ENCODE measurements at places on chromosomes 1 and 21.

DNA sequence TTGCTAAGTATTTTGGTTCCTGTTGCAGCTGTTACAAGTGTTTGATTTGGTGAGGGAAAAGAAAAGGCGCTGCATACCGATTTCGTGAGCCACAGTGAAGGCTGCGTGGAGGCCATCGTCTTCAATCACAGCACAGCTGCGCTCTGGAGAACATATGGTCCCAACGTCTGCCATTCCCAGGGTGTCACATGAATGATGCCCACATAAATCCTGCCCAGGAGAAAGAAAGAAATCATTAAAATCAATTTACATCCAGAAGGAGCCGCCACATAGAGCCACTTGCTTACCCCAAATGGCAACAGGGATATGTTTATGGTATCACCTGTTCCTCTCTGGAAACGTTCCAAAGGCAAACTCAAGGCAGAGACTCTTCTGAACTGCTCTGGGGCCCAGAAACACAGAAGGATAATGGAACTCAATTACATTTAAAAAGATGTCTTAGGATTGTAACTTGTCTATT lies 12.2 kb downstream of the ADAMTS5 start:
- no peak for DNase-seq

DNA sequence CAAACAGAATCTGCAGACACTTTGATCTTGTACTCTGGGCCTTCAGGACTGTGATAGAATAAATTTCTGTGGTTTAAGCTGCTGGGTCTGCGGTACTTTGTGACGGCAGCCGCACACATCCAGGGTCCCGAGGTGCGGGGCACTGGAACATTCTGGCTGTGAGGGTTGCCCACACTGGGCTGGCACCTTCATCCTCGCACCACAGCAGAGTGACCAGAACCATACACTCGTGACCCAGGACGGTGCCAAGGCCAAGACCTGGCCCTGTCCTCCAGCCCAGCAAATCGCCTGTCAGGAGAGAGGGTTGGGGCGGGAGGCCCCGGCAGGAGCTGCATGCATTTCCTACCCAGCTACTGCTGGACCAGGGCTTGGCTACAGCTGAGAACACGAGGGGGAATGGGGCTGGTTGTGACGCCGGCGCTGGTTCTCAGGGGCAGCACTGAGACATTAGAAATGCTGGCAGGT lies 2.6 kb upstream of the FTCD start:
- DNase-seq, result no peak

- no peak for DNase-seq
Measured at GRCh38 chr1:110800079-110800478, 72.9 kb upstream of the CD53 start.

DNA sequence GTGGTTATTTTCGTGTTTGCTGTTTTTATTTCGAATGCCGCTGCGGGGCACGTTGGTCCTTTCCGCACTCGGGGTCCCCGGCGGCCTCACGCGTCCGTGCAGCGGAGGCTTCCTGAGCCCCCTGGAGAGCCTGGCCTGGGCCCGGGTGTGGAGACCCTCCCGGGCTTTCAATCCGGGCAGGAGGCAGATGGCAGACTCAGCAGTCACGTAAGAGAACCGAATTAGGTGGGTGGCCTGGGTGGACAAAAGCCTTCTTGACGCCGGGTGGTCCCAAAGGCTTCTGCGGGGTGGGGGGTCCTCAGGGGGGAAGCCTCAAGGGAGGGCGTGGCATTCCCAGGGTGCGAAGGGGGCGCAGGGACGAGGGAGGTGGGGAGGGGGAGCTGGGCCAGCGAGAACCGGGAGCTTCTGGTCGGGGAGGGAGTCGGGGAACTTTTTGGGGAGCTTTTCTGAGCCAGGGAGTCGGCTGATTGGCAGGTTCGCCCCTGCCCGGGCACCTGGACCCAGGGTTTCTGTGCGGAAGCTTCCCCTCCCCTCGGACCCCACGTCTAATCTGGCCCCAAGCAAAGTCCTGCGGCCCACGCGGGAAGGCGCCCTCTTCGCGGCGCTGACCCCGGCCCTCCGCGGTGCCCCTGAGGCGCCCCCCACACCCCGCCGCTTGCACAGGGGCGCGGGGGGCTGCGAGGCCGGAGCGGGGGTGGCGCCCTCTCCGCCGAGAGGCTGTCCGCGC lies 1.3 kb upstream of the HES4 start:
- DNase-seq, result no peak

DNA sequence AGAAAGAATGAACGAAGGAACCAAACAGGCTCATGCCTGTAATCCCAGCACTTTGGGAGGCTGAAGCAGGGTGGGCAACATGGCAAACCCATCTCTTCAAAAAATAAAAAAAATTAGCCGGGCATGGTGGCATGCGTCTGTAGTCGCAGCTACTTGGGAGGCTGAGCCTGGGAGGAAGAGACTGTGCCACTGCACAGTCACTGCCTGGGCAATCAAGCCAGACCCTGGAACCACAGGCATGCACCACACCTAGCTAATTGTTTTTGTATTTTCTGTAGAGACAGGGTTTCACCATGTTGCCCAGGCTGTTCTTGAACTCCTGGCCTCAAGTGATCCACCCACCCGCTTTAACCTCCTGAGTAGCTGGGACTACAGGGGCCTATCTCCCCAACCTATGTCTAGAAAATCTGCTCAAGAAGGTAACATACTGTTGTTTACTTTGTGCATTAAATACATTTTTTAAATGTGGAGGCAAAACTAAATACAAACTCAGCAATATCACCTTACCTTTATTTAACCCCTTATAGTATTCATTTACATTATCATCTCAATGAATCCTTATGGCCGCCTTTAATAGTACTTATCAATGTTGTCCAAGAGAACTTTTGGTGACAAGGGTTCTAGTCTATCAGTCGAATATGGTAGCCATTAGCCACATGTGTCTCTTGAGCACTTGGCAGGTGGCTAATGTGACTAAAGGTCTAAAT lies 2.7 kb downstream of the KHDC4 start:
- DNase-seq, result no peak

DNA sequence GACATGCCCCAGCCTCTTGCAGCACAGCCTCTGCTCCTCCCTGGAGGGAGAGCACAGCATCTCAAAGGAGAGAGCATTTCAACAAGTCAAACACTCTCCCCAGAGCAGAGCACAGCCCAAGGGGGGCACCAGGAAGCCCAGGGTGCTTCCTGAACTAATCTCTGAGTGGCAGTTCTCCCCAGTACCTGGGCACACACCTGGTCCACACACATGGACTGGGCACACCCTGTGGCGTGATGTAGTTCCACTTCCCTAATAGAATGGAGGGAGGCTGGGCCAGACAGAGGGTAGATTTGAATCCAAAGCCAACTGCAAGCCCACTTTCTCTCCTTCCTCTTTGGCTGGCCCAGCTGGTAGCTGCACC lies 55.5 kb downstream of the CD46 start:
- DNase-seq, result no peak

DNA sequence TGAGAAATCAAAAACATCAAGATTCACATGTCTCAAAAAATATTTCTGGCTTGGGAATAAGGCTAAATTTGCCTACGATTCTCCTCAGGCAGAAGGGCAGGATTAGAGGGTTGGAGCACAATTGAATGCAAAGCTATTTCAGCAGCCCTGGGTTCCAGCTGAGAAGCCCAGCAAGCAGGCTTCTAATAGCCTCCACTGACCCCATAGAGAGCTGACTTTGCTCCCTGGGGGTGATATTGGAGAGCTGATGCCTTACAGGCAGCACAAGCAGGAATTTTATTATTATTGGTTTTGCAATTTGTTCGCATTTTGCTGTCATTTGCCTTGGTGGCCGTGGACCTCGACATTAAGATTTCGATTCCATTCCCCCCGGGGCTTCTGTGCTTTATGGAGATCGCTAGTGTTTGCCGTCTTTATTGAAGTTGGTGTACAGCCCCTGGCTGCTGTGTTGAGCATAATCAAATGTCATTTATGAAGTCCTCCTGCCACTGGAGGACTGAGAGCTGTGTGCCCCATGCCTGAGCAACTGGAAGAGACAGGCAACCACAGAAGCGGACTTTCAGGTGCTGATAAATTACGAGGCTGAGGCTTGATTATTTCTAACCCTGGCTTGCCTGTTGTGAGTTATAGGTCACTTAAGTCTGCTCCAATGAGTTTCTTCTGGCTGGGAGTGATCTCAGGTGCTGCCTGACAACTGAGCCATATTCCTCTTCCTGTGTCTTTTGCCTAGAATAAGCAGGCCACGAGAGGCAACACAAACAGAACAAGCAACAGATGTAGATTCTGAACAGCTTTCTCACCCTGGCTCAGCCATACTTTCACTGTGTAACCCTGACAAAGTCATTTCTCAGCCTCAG lies 518.4 kb upstream of the CAMK1G start:
- no peak for DNase-seq
